ENCODE measurements at places on chromosomes 16 and 17. TPM values are rescaled to one million over a fixed set of nuclear protein-coding genes. Genes with fewer than 3 reads are reported as not detected.
A peak's percentile ranks its signal among the peaks of the same experiment; 100 is the strongest.

- H3K36me3 ChIP-seq = no peaks in the 10 kb centered on the region
- no peak overlapping the region for H3K4me3 ChIP-seq
- H3K27ac ChIP-seq = no peak overlapping the region
- peaks cover 77% of the 10 kb centered on the region for H3K27me3 ChIP-seq
Observed at GRCh38 chr16:73504591-73505575, 457.0 kb upstream of the ZFHX3 start.

Gene GNGT2
- not detected for total RNA-seq

DNA sequence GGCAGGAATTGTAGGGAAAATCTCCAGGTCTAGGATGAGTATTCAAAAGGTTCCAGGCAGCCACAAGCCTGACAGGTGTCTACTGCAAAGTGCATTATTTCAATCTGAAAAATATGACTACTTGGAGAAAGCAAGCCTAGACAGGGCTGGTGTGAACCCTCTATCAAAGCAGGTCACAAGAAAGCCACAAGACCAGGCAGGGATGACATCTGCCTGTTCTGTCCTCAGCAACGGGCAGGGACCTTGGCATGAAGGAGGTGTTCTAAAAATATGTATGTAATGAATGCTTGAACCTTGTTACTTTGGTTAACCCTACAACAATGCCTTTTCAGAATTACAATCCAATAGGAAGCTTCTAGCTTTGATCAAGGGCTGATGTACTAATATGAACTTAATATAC, 1.2 kb upstream of the COX6A2 start:
- no peaks in the 10 kb centered on the region for H3K4me1 ChIP-seq
- no peak overlapping the region for H3K4me3 ChIP-seq
- H3K27ac ChIP-seq = no peak overlapping the region
- H3K36me3 ChIP-seq = peaks cover 5% of the 10 kb centered on the region
- peaks cover 51% of the 10 kb centered on the region for H3K27me3 ChIP-seq

GRCh38 chr16:82350560-82350959, 180.5 kb upstream of the MPHOSPH6 start:
- no peaks in the 10 kb centered on the region for H3K36me3 ChIP-seq
- H3K27ac ChIP-seq = no peak overlapping the region
- no peak for DNase-seq
- H3K4me1 ChIP-seq = no peaks in the 10 kb centered on the region

DNA sequence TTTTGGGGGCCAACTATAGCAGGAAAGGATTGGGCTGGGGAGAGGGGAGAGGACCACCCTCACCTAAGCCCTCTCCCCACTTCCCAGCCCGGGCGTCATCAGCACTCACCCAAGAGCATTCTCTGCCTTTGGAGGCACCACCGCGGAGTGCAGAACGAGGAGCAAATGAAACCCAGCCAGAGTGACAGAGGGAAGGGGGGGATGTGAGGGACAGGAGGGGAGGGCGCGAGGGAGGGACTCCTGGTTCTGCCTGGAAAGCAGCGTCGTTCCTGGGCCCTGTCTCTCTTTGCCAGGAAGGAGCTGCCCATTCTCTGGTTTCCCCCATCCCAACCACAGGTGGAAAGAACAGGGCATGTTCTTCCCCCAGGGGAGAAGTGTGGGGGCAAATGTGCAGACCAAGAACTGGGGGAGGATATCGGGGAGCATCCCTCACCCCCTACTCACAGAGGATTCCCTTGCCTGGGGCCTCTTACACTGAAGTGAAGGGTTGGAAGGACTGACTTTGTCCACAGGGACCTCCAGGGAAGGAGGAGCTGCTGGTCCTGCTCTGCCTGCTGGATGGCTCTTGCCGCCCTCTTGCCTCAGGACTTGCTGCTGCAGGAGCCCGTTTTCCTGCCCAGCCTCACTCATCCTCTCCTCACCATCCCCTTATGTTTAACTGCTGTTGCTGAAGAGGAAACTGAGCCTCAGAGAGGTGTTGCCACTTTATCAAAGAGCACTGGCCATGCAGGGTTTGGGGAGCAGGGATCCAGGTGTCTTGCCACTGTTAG, 3.5 kb upstream of the C17orf113 start:
- peaks cover 68% of the 10 kb centered on the region for H3K27me3 ChIP-seq
- H3K4me1 ChIP-seq = peaks cover 7% of the 10 kb centered on the region
- DNase-seq = no peak
- H3K27ac ChIP-seq = no peak overlapping the region
- H3K36me3 ChIP-seq = peaks cover 14% of the 10 kb centered on the region

- DNase-seq = peak; percentile 62
- peaks cover 82% of the 10 kb centered on the region for H3K27me3 ChIP-seq
- H3K36me3 ChIP-seq = no peaks in the 10 kb centered on the region
- peak overlapping the region; percentile 18 for H3K4me3 ChIP-seq
Observed at GRCh38 chr17:46795379-46795952, 23.0 kb downstream of the WNT3 start.

- peak overlapping the region; percentile 31 for H3K4me3 ChIP-seq
- no peak for DNase-seq
- H3K27ac ChIP-seq = no peak overlapping the region
- H3K4me1 ChIP-seq = peaks cover 48% of the 10 kb centered on the region
- H3K27me3 ChIP-seq = no peaks in the 10 kb centered on the region
- H3K36me3 ChIP-seq = peaks cover 46% of the 10 kb centered on the region
Observed at GRCh38 chr17:17696882-17697633, 15.8 kb downstream of the RAI1 start.

Gene IL34
- total RNA-seq = 0.39 TPM

- no peaks in the 10 kb centered on the region for H3K4me1 ChIP-seq
- no peak for DNase-seq
- H3K4me3 ChIP-seq = no peak overlapping the region
- H3K27ac ChIP-seq = no peak overlapping the region
Observed at GRCh38 chr16:60413969-60414368, 1622.3 kb downstream of the CDH8 start.

DNA sequence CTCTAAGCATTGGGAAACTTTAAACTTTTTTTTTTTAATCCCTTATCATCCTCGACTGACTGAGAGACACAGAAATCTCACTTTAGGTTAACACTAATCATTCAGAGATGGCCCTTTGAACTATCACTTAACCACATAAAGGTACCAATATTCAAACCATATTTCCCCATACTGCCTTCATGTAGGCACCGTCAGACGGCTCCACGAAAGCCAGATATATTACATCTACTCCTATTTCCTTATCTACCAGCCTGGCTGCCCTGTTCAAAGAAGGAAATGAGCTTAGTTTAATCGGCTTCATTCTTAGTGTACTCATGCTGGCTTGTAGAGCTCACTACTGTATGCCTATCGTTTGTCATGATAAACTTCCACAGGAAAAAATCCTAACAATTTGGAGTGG, 270.9 kb downstream of the CEP112 start:
- DNase-seq = no peak
- H3K27me3 ChIP-seq = no peaks in the 10 kb centered on the region
- no peak overlapping the region for H3K27ac ChIP-seq
- H3K4me3 ChIP-seq = no peak overlapping the region

GRCh38 chr17:285751-286422, 66.7 kb downstream of the RPH3AL start:
- H3K27ac ChIP-seq = no peak overlapping the region
- peaks cover 8% of the 10 kb centered on the region for H3K36me3 ChIP-seq
- H3K4me1 ChIP-seq = no peaks in the 10 kb centered on the region
- no peak overlapping the region for H3K4me3 ChIP-seq

GRCh38 chr16:11408216-11408615, 63.0 kb downstream of the RMI2 start:
- peaks cover 19% of the 10 kb centered on the region for H3K27me3 ChIP-seq
- H3K27ac ChIP-seq = no peak overlapping the region
- no peak for DNase-seq
- H3K4me1 ChIP-seq = no peaks in the 10 kb centered on the region

GRCh38 chr17:7484919-7485377, 782 bp downstream of the POLR2A start:
- no peak for DNase-seq
- H3K36me3 ChIP-seq = peaks cover 44% of the 10 kb centered on the region
- peak overlapping the region; percentile 96 for H3K27ac ChIP-seq
- peaks cover 42% of the 10 kb centered on the region for H3K4me1 ChIP-seq
- H3K4me3 ChIP-seq = peak overlapping the region; percentile 93
- H3K27me3 ChIP-seq = no peaks in the 10 kb centered on the region

- no peaks in the 10 kb centered on the region for H3K4me1 ChIP-seq
- no peak overlapping the region for H3K4me3 ChIP-seq
- H3K36me3 ChIP-seq = no peaks in the 10 kb centered on the region
Observed at GRCh38 chr16:73389085-73389484, 341.2 kb upstream of the ZFHX3 start.

Gene TMC5
- 149 TPM for total RNA-seq

DNA sequence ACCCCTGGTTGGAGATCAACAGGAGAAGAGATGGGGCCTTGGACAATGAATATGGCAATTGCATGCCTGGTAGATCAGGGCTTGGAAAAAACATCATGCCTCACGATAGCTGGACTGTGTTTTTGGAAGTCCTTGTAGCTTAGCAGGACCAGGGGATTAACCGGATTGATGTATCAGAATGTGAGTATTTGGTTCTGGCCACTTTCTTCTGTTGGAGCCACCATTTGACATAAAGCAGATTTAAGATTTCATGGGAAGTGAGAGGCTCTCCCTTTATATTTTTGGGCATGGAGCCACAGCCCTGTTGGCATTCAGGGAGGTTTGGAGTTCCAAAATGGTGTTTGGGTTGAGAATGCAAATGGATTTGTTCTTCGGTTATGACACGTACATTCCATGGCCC, 424.7 kb upstream of the MAF start:
- H3K4me1 ChIP-seq = peaks cover 29% of the 10 kb centered on the region
- H3K4me3 ChIP-seq = no peak overlapping the region
- DNase-seq = no peak
- H3K36me3 ChIP-seq = peaks cover 8% of the 10 kb centered on the region

DNA sequence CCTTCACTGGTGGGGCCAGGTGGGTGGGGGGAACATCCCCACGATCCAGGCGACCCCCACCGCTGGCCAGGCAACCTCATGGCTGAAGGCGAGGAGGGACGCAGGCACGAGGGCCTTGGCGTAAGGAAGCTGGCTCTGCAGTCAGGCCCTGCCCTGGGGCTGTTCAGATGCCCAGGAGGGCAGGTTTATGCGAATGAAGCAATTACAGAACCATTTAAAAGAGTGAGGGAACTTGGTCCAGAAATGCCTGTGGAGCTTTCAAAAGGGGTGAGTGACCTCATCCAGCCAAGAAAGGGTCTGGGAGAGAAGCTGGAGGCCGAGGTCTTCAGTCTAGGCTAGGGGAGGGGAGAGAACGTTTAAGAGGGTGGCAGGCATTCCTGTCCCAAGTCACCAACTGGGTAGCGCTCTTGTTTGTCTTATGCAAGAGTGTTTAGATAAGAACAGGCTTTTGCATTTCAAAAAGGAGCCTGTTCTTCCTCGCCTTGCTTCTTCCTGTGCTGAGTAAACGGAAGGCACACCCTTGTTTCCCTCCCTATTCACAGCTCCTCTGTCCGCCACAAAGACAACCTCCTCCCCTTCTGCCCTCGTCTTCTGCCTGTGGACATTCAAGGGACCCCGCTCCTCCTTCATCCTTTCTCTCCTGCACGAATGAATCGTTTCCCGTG, 183.5 kb upstream of the SDK2 start:
- no peak for DNase-seq
- H3K36me3 ChIP-seq = no peaks in the 10 kb centered on the region
- peaks cover 72% of the 10 kb centered on the region for H3K27me3 ChIP-seq
- H3K4me3 ChIP-seq = no peak overlapping the region

DNA sequence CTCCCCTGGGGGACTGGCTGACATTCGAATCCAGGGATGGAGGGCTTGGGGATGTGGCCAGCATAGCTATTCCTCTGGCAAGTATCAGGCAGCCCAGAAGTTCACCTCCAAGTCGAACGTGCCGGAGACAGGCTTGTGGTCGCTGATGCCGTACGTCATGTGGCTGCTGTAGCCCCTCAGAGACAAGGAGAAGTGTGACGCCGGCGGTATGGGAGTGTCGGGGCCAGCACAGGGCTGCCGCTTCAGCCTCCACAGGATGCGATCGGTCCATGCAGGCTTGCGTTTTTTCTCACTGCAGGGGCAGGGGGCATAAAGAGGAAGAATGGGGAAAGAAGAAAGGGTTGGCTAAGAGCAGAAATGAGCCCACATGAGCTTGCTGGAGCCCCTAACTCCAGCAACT, 5.3 kb upstream of the MYO1C start:
- no peak overlapping the region for H3K27ac ChIP-seq
- no peak overlapping the region for H3K4me3 ChIP-seq
- H3K4me1 ChIP-seq = no peaks in the 10 kb centered on the region
- H3K27me3 ChIP-seq = no peaks in the 10 kb centered on the region

DNA sequence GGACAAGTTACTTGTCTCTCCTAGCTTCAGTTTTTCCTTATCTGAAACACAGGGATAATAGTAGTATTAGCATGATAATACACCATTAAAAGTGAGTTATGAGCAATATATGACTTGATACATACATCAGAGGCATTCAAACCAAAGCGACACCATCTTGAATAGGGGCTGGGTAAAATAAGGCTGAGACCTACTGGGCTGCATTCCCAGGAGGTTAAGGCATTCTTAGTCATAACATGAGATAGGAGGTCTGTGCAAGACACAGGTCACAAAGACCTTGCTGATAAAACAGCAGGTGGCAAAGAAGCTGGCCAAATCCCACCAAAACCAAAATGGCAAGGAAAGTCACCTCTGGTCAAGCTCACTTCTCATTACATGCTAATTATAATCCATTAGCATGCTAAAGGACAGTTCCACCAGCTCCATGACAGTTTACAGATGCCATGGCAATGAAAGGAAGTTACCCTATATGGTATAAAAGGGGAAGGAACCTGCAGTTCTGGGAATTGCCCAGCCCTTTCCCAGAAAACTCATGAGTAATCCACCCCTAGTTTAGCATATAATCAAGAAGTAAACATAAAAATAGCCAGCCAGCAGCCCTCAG, 37.2 kb upstream of the HS3ST3A1 start:
- H3K4me1 ChIP-seq = no peaks in the 10 kb centered on the region
- no peaks in the 10 kb centered on the region for H3K27me3 ChIP-seq
- no peak overlapping the region for H3K4me3 ChIP-seq

Gene EFCAB5
- total RNA-seq = 0.50 TPM

DNA sequence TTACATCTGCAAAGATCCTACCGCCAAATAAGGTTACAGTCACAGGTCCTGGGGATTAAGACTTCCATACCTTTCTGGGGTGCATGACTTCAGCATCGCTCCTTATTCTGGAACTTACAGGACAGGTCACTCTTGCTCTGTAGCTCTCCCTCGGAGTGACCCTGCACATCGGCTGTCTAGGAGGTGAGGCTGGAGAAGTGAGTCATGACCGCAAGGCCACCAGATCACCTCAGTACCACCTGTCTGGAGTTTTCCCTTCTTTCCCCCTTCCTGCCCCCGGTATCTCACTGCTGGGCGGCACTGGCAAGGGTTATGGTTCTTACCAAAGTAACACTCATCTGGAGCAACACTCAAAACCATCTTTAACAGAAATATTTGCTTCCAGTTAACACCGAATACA, 374.8 kb downstream of the SLC39A11 start:
- peak overlapping the region; percentile 100 for H3K27ac ChIP-seq
- DNase-seq = peak; percentile 82
- H3K27me3 ChIP-seq = no peaks in the 10 kb centered on the region
- peaks cover 43% of the 10 kb centered on the region for H3K36me3 ChIP-seq
- H3K4me3 ChIP-seq = peak overlapping the region; percentile 69
- peaks cover 54% of the 10 kb centered on the region for H3K4me1 ChIP-seq
